Pons (tissue), 1 donor: ENCODE measurements at places on chromosomes 6 and 20.

DNA sequence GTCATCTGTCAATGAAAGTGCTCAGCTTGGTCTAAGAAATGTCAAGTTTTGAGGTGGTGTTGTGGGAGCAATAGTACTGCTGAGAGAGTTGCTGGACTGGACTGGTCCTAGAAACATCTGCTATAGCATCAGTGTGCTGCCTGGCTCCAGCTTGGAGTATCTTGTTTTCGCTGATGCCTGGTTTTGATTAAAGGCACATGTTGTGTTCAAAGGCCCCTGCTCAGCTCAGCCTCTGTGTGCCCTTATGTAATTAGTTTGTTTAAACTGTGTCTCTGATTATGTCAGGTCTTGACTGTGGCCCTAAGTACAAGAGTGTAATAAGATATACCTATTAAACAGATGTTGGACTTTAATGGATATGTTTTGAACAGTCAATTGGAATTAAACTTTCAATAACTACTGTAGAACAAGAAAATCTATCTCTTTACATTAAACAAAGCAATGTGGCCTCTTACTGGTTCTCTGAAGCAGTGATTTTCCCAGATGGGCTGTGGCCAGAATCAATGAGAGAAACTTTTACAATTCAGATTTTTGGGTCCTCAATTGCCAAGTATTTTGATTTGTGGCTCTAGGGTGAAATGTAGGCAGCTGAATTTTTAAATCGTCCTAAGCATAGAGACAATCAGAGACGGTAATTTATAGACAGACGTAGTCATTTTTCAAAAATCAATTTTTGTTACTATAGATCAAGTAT, 668.2 kb downstream of the DHX35 start:
- DNase-seq = no peak

DNA sequence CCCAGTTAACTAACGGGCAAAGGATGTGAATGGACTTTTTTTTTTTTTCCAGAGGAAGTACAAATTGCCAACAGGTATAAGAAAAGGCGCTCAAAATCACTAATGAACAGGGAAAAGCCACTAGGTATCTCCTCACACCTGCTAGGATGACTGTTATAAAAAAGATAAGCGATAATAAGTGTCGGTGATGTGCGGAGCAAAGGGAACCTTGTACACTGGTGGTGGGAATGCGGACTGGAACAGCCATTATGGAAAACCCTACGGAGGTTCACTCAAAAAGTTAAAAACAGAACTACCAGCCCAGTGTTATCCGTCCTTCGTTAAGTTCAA, 787 bp upstream of the RAB32 start:
- no peak for DNase-seq

DNA sequence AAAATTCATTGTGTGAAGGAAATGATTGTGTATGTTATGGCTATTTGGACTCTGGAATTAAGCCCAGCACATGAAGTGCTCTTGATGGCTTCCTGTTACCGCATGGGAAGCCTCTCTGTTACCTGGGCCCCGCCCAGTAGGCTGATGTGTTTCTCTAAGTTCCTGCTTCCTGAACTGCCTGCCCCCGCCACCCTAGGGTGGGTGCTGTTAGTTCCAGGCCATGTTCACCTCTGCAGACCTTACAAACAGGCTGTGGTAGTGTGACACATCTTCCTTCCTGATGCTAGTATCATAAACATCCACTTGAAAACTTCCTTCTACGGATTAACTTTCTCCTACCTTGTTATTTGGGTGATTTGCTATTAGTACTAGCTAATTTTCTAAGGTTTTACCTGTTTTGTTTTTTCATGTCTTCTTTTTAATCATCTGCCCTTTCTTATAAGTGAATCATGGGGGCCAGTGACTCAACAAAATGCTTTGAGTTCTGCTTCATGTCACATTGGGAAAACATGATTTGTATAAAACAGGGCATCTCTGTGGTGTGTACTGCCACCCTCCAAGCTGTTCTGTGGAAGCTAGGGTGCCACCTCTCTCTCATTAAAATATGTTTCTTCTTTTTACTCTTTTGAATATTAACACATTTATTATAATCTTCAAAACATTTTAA, 40.6 kb downstream of the SH3BGRL2 start:
- DNase-seq = no peak

- no peak for DNase-seq
These were observed 224.9 kb downstream of the IBTK start for GRCh38 chr6:82022614-82023129.

- DNase-seq = no peak
These were observed 370.8 kb upstream of the BTBD3 start for GRCh38 chr20:11546939-11547338.

- no peak for DNase-seq
These were observed 7.8 kb downstream of the PAK5 start for GRCh38 chr20:9831032-9831431.

DNA sequence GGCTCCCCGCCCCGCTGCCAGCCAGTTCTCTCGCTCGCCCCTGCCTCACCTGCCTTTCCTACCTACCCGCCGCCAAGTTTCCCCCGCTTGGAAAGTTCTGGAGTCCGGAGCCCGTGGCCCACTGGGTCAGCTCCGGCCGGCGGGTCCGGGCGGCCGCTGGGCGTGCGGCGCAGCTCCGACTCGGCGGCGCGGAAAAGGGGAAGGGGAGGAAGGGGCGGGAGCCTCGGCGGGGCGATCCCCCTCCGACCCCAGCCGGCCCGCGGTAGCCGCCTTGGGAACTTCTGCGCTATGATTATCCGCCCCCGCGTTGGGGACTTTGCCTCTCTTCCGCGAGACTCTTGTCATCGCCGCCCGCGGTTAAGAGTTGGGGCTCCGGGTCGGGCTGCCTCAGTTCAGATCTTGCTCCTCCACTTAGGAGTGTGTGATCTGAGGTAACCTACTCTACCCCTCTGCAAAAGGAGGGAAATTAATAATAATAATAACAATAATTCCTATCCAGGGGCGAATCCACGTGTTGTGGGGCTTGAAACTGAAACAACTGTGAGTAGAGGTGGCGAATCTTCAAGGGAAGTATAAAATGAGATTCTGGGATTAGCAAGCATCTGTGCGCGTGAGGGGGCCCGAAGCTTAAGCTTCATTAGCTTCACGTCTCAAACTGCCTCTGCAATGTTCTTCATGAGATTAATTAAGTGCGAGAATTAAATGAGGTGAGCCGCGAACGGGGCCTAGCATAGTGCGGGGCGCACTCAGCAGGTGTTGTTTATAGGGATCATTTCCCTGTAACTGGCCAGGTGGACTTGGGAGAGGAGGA, 30.8 kb downstream of the SF3B5 start:
- DNase-seq = no peak

DNA sequence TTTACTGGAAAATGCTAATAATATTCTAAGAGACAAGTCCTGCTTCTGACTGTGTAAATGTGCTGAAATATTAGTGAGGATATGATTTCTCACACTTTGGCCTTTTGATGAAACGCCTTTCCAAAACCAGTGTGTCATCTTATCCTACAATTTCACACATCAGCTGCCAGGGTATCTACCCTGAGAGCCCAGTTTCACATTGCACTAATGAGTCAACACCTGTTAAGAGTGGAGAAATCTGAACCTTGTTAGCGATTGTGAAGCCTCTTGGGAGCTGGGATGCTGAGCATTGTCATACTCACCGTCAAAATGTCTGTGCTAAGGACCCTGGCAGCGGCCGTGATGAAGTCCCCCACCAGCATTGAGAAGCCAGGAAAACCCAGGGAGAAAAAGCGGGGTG, 166.0 kb downstream of the RALGAPA2 start:
- no peak for DNase-seq

- DNase-seq = no peak
These were observed 27.5 kb downstream of the NCOA7 start for GRCh38 chr6:125818225-125818657.
